Activated T-cell treated with anti-CD3 and anti-CD28 coated beads, Interleukin-2, amount 50 U/mL, for 1 hour (primary cell): ENCODE measurements at places on chromosomes 7 and 10.

DNA sequence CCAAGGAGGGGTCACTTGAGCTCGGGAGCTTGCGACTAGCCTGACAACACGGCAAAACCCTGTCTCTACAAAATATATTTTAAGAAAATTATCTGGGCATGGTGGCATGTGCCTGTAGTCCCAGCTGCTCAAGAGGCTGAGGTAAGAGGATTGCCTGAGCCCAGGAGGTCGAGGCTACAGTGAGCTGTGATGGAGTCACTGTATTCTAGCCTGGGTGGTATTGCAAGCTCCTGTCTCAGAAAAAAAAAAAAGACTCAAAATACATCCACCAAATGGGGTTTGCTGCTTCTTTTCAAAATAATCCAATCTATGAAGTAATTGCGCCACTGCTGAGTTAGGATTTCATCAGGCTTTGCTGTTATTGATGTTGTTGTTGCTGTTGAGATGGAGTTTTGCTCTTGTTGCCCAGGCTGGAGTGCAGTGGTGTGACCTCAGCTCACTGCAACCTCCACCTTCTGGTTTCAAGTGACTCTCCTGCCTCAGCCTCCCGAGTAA, 11.1 kb upstream of the VIM start:
- no peak for DNase-seq

DNA sequence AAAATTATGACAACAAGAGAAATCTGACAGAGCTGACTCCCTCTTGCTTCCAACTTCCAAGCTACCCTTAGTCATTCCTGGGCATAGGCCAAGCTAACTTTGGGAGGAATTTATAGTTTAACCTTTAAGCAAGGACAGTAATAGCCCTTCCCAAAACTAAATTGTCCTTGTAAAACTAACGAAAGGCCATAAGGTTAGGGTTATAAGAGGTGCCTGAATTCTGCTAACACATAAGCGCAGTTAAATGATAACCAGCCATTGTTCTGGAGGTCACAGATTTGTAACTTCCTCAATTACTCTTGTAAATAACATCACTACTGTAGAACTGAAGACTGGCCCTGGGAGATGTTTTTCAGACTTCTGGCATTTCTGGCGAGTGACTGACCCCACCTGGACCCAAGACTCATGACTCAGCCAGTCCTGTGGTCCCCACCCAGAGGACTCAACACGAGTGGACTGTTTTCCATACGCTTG, 481.2 kb downstream of the KCNMA1 start:
- DNase-seq = no peak

DNA sequence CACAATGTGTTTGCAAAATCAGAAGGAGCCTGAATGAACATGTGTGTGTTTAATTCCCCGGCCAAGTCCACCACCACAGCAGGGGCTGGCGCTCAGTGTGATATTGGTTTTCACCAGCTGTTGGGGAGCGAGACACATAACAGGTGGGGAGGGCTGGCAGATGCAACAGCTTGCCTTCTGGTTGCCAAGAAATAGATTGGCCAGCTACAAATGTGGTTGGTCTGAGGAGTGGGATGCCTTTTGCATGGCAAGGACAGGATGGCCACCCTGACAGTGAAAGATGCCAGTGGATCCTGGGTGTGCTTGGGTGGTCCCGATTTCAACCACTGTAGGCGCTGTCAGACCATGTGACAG, 292.5 kb upstream of the FZD8 start:
- DNase-seq = no peak

DNA sequence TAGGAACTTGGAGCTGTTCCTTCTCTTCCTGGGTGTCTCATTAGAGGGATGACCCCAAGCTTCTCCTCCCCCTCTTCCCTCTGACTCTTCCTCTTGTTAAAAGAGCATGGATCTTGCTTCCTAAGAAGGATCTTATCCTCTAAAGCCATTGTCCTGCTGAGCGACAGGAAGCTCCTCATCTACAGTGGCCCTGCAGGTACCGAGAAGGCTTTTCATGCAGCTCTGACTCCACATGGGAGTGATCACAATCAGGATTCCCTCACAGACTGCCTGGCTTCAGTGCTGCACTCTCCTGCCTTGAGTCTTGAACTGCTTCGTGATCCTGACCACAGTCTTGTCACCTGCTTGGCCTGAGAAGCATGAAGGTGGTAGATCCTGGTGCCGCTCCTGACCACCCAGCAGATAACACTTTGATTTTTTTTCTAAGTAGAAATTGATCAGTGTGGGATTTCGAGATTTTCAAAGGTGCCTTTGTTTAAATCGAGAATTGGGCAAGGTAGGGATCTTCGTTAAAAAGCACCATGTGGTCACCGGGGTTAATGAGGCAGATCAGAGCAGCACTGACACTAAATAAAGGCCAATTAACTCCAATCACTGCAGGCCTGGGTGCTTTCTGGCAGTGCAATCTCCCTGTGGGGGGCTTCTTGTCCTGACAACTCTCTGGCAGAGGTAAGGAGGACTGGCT, 376.4 kb downstream of the NRG3 start:
- DNase-seq = no peak

- DNase-seq = no peak
Measured at GRCh38 chr10:71520042-71520441, 123.3 kb downstream of the CDH23 start.

DNA sequence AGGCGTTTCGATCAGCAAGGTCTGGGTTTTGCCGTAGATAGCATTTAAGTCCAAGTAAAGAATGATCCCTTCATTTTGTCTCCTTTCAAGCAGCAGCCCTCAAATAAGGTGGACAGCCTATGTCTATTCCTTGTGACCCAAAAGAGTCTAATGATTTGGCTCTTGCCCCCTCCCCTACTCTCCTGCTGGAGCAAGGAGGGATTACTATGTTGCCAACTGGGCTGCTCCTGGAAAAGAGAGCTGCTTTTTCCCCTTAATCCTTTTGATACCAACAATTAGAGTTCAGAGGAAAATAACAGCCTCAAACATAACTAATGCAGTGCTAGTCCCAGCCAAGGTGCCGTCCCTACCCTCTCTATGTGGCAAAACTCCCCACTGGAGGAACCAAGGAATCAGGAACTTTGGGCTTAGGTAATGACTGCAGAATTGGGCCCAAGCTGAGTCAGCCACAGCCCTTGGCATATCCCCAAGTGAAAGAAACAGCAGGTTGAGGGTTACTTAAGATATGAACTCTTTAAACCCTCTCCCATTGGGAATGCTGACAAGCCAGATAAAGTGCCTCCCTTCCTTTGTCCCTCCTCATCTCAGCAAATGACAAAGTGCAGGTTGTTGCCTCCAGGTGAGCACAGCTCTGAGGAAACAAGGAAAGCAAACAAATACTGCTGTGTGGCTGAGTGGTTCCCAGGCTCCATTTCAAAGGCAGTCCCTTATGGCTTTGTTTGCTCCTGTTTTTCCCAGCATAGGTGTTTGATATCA, 643.7 kb downstream of the INHBA start:
- no peak for DNase-seq

- no peak for DNase-seq
Measured at GRCh38 chr10:124657806-124658205, 86.4 kb downstream of the FAM53B start.

- no peak for DNase-seq
Measured at GRCh38 chr10:112775381-112775780, 174.7 kb upstream of the TCF7L2 start.

- DNase-seq = no peak
Measured at GRCh38 chr10:97780841-97781617, 9.2 kb upstream of the SFRP5 start.

DNA sequence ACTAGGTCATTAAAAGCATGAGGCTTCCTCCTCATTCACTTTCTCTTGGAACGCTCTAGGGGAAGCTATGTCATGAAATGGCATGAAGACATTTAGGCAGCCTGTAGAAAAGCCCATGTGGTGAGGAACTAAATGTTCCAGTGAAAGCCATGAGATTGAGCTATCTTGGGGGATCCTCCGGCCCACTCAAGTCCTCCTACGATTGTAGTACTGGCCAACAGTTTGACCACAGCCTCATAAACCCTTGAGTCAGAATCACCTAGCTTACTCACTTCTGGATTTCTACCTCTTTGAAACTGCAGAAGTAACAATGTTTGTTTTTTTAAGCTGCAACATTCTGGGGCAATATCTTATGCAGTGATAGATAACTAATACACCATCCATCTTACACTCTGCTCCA, 605.1 kb downstream of the SORCS1 start:
- no peak for DNase-seq

- DNase-seq = no peak
Measured at GRCh38 chr10:100837300-100837699, 75.5 kb upstream of the SLF2 start.

DNA sequence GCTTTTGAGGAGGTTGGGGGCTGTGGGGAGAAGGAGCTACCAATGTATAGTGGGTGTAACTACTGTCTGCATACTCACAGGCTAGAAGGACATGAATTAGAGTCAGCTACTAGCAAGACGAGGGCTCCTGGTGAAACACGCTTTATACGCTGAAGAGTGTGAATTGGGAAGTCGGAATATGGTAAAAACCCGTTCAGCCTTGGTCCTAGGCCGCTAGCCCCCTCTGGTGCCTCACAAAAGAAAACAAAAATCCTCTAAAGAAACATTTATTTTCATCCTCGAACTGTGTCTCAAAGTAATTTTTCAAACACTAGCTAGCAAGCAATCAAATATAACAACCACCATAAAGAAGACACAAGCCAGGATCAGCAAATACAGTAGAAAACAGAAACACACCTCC, 338.1 kb upstream of the SEMA3C start:
- DNase-seq = no peak

- DNase-seq = no peak
Measured at GRCh38 chr7:64871761-64872160, 31.3 kb upstream of the ZNF273 start.

- DNase-seq = no peak
Measured at GRCh38 chr7:39392151-39392550, 174.1 kb upstream of the YAE1 start.

DNA sequence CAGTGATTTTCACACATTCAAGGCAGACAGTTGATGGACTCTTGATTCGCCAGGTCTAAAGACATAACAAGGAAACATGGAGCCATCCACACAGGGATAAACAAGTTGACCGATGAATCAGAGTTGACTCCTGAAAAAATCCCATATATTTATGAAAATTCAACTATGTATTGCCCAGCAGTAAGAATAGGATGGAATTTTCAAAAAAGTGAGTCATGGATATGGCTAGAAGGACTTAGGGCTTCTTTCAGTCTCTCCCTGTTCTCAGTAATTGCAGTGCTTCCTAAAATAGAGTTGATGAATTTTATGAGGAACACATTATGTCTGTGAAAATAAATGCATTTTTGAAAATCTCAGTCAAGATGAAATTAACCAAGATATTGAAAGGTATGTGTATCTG, 301.2 kb downstream of the PLXDC2 start:
- DNase-seq = no peak

- DNase-seq = no peak
Measured at GRCh38 chr10:43623351-43623750, 17.1 kb downstream of the ZNF485 start.

- peak; percentile 87 for DNase-seq
Measured at GRCh38 chr10:6050801-6051445, 11.2 kb downstream of the IL2RA start.

DNA sequence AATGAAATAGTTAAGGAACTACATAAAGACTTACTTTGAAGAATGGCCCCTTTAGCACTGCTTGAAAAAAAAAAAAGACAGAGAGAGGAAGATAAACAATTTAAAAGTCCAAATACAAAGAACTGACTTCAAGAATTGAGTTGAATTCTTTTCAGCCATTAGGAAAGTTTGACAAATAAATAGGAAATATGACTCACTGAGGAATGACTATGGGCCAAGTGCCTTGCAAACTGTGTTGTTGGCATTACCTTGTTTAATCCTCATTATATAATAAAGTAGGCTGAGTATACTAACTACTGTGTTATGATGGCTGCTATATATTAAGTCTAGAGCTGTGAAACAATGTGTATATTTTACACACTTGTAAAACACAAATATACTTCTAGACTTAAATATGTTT, 151.1 kb downstream of the ELMO1 start:
- no peak for DNase-seq

DNA sequence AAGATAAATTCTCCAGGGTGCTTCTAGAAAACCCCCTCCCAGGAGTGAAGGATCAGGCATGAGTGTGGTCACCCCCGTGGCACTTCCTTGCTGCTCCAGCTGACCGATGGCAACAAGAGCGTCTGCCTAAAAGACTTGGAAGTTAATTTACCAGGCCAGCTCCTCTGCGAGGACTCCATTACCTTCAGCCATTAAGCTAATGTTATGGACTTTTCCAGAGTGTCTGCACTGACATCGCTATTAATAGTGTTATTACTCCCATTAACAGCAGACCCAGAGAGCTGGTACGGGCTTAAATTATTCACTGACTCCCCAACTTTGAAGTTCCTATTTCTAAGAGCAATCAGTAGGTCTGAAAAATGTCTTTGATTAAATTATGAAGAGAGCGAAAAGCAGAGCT, 345.8 kb downstream of the PLXNA4 start:
- no peak for DNase-seq

- DNase-seq = no peak
Measured at GRCh38 chr10:84683550-84683949, 355.2 kb downstream of the CCSER2 start.

- DNase-seq = peak; percentile 63
Measured at GRCh38 chr10:62732841-62733653, 71.5 kb upstream of the ADO start.

- no peak for DNase-seq
Measured at GRCh38 chr7:4175346-4175973, 506.6 kb upstream of the FOXK1 start.

DNA sequence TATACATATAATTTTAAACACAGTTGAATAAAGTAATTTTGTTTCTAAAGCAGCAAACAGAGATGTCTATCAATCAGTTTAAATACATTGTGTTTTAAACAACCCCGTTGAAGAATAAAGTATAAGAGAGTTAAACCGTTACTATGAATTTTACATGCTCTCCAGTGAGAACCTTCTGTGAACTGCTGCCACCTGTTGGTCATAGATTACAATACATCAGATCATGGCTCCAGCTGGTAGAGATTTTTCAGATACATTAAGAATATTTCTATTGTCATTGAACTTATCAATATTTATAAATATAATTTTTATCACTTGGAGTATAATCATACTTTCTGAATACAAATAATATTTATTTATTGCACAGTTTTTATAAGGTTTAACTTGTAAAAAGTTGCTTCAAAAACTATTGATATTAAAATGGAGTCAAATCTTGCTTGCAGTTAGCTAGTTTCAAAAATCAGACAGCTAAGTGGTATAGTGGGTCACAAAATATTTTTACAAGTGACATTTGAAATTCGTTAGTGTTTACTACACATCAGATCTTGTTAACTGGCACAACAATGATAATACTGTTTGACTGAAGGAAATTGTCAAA, 561.2 kb upstream of the PHF14 start:
- DNase-seq = no peak
